ENCODE measurements at places on chromosomes 4 and X. TPM values are rescaled to one million over a fixed set of nuclear protein-coding genes. Genes with fewer than 3 reads are reported as not detected.

The LAGE3 gene
- 27.7 TPM for total RNA-seq

The SEPTIN6 gene
- 25.8 TPM for total RNA-seq

The GUCY2F gene
- total RNA-seq, result not detected

The EOLA1 gene
- 9.8 TPM for total RNA-seq

The SHISA3 gene
- total RNA-seq, result 4.4 TPM

The ADGRG4 gene
- 0.25 TPM for total RNA-seq

The IL1RAPL2 gene
- total RNA-seq, result 0.25 TPM

The CSAG3 gene
- not detected for total RNA-seq

The MND1 gene
- total RNA-seq, result not detected

The DOCK11 gene
- 20.6 TPM for total RNA-seq

The SPRY1 gene
- total RNA-seq, result 185 TPM

The DMP1 gene
- not detected for total RNA-seq

The TCEAL9 gene
- 52.8 TPM for total RNA-seq

The DOK7 gene
- total RNA-seq, result 4.7 TPM

The PHF8 gene
- 33.9 TPM for total RNA-seq
